ENCODE measurements at places on chromosomes 7 and 10.

DNA sequence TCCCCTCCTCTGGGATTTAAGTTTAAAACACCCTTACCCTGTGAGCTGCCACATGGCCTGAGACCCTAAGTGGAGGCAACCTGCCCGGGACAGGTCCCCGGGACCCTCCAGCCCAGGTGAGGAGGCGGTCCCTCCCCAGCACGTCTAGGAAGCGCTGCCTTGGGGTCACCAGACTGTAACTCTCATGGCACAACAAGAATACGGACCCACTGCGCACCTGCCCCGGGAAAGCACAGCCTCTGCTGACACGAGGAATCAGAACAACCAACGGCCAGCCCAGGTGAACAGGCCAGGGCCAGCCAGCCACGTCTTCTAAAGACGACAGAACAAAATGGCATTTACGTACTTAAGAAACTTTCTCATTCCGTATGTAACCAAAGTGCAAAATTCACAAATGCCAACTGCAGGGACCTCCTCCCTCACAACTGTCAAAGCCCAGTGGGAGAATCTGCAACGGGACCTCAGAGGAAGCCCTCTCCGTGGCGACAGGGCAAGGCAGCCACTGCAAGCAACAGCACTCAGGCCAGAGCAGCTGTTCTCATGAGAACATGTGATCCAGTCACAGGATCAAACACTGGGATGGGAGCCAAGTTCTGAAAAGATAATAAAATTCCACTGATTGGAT, 208.4 kb downstream of the DIP2C start:
- DNase-seq = no peak

DNA sequence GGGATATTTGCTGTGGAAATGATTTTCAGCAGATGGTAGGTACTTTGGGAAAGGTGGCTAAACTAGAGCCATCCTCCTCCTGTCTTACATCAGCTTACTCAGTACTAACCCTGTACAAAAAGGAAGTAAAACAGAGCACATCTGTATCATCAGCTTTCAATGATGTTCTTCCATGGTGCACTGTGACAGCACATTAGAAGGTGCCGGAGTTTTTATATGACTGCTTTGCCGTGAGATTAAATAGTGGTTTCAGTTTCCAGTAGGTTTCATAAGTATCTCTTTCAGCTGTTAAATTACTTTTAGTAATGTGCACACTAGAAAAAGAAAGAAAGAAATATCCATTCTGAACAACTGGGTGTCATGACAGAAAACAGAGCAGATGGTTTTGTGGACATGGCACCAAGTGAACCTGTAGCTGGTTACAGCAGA, 86.5 kb downstream of the ARID5B start:
- DNase-seq = no peak

- no peak for DNase-seq
Measured at GRCh38 chr10:118708571-118708970, 46.2 kb downstream of the CACUL1 start.

DNA sequence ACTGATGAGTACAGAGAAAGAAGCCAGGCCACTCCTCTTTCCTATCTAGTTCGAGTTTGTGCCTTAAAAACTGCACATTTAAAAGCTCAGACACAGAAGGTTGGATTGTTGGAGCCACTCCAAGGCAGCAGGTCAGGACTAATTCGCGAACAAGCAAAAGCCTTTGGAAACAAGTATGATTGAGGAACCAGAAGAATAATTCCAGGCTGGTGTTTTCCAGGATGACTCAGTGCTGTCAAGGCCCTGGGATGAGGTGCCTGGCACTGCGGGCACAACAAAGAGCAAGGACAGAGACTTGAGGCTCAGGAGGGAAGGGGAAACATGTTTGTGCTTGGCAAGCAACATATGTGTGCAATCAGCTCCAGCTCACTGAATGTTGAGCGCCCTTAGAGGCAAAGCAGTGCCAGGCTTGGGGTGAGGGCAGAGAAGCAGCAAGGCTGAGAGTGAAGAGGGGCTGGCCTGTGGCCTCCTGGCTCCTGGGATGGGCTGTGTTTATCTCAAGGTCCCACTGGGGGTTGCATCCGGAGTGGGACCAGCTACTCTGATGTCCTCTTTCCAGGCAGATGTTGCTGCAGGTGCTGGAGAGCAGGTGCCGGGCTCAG, 44.1 kb downstream of the VSTM4 start:
- no peak for DNase-seq

GRCh38 chr10:121540732-121541395, 57.4 kb downstream of the FGFR2 start:
- no peak for DNase-seq

DNA sequence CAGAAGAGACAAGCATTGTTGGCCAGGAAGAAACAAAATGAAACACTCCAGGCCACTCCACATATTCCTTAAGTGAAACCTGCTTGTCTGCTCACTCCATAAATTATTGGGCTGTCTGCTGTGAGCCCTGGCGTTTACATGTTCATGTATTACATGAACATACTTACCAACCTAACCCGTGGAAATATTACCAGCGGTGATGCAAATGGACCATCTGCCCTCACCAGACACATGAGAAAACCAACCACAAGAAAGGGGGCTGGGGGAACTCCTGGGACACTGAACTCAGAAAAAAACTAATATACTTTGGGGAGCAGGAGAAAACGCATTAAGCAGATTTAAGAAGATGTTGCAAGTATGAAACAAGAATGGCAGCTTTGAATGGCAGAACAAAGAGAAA, 731.2 kb upstream of the IGFBP3 start:
- DNase-seq = no peak

DNA sequence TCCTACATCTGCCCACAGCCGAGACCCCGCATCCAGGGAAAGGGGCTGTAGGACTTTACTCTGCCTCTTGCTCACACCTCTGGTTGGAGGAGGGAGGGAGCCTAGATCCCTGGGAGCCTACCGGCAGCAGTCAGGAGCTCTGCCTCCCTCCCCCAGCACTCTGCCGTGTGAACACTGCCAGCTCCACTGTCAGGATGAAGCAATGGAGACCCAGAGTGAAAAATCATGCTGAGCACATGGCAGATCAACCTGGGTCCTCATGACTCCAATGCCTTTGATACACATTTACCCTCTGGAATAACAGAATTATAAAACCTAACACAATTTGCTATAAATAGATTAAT, 477.7 kb downstream of the TNS3 start:
- DNase-seq = no peak

DNA sequence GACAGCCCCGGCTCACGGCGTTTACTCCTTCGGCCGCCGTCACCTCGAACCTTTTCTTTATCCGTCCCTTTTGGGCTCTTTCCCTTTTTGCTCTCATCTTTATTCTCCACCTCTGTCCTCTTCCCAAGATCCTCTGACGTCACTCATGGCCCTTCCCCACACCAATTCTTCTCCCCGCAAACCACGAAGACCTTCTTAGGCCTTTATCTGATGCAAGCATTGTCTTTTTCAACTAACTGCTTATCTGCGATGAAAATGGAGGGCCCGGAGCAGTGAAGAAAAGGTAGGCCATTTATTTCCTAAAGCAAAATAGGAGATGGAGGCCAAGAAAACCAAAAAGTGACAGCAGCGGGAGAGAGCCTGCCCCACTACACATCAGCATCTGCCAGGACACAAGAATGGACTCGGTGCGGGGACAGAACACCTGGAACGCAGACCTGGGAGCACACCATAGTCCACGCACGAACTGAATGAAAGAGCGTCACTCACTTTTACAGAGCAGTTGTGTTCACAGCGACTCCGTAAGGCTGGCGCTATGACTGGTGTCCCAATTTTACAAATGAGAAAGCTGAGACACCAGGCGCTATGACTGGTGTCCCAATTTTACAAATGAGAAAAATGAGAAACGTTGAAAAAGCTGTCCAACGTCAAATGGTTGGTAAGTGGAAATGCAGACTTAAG, 45.3 kb downstream of the ZNF777 start:
- no peak for DNase-seq

DNA sequence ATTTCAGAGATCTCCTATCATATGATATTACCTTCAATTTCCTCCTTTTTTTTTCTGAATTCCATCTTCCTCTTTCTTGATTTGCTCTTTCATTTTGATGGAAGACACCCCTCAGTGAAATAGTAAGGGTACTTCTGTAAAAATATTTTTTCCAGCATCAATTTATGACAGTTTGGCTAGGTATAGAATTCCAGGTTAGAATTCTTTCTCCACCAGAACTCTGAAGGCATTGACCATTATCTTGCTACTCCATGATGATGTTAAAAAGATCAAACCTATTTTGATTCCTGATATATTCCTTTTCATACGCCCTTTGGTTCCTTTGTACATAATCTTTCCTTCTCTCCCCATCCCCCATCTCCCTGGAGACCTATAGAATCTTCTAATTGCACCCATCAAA, 48.4 kb downstream of the MTPAP start:
- DNase-seq = no peak

DNA sequence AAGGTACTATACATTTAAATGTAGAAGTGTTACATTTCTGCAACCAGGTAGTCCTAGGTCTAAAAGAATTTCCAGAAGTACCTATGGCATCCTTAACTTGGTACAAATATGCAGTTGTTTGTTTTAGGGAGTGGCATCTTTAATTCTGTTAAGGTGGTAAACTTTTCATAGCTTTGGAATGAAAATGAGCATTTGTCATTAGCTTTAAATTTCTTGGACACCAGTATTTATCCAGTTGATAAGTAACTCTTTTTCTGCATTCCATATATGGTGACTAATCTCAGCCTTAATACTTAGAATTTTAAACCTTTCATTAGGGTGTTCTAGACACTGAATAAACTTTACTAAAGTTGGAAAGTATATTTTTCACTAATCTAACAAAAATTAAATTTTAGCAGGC, 10.8 kb downstream of the SLF2 start:
- no peak for DNase-seq

DNA sequence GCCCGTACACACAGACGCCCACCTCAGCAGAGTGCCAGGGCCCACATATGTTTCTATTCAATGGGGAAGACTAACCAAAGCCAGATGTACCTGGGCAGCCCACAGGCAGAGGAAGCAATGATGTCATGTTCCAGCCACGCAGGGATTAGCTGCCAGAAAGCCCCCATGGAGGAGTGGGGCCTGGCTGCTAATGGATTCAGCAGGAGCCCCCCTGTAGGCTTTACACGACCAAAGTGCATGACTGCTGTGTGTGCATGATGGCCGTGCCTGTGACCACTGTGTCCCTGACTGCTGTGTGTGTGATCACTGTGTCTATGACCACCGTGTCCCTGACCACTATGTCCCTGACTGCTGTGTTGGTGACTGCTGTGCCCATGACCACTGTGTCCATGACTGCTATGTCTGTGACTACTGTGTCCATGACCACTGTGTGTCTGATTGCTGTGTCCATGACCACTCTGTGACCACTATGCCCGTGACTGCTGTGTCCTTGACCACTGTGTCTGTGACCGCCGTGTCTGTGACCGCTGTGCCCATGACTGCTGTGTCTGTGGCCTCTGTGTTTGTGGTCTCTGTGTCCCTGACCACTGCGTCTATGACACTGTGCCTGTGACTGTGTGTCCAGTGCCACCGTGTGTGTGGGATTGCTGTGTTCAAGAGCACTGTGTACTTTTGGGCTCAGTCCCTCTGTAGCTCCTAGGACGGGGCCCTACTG, 409.3 kb downstream of the RPS24 start:
- no peak for DNase-seq

DNA sequence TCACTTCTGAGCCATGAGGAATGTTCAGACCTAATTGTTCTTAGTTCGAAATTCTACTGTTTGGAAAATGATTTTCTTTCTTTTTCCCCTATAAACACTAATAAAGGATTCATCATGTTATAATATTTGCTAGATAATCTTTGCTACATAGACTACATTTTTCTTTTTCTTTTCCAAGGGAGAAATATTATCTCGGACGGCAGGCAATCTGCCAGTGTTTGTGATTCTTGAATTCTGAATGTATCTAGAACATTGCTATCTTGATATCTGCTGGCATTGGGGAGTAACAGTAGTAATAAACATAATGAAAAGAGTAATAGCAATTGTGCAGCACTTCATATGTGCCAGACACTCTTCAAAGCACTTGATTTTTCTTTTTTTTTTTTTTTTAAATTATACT, 107.7 kb upstream of the ZNF32 start:
- DNase-seq = no peak

DNA sequence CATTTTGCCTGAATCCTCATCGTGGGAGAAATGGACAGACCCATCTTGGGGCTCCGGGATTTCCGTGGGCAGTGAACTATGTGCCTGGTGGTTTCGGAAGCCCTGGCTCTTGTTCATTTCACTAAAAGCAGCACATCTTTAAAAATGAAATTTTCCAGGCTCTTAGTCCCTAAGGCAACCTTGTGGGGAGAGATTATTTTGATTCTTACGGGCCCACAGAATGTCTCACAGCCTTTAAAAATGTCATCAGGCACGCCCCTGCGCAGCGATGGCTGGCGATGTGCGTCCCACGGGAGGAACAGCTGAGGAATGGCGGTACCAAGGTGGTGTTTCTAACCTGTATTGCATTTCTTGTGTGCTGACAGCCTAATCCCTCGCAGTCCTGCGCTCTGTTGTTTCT, 189.7 kb downstream of the CCDC3 start:
- DNase-seq = no peak

DNA sequence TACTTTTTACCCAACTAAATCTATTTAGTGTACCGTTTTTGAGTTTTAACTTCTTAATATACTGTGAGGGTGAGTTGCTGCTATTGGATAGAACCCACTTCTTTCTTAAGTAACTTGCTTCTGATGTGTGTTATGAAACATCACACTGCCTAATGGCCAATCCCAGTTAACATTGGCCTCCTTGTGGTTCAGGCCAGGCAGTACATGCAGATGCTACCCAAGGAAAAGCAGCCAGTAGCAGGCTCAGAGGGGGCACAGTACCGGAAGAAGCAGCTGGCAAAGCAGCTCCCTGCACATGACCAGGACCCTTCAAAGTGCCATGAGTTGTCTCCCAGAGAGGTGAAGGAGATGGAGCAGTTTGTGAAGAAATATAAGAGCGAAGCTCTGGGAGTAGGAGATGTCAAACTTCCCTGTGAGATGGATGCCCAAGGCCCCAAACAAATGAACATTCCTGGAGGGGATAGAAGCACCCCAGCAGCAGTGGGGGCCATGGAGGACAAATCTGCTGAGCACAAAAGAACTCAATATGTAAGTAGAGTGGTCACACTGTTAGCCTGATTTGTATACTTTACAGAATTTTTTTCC, 39.7 kb downstream of the TES start:
- peak; percentile 20 for DNase-seq

GRCh38 chr10:26365681-26366358, 72.3 kb upstream of the APBB1IP start:
- DNase-seq = no peak

GRCh38 chr10:32941357-32941756, 16.7 kb downstream of the ITGB1 start:
- DNase-seq = no peak

DNA sequence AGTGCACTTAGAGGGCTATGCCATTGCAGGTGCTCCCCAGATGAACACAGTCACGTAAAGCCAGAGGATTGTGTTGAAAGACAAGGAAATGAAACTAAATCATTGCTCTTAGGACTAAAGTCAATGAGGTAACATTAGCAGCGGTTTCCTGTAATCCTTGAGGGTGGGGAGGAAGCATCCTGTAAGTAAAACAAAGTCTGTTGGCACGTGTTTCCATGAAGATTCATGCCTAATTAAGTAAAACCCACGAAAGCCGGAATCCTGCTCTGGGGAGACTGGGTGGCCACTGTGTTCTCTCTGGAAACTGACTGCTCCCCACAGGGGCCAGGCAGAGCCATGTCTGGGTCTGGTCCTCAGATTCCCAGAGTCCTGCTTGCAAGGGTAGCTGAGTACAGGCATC, 18.3 kb downstream of the STEAP1B start:
- no peak for DNase-seq

GRCh38 chr10:81978238-81978637, 103.2 kb downstream of the NRG3 start:
- DNase-seq = no peak

Measured in HuH-7 (cell line).